ENCODE measurements at places on chromosomes 6 and 20. TPM values are rescaled to one million over a fixed set of nuclear protein-coding genes. Genes with fewer than 3 reads are reported as not detected.

GRCh38 chr6:25334793-25335192, 55.6 kb downstream of the CARMIL1 start:
- no peaks in the 10 kb centered on the region for H3K36me3 ChIP-seq
- no peaks in the 10 kb centered on the region for H3K27me3 ChIP-seq
- no peak overlapping the region for H3K4me3 ChIP-seq
- no peak for DNase-seq

The LY86 gene
- total RNA-seq, result 0.55 TPM

- no peaks in the 10 kb centered on the region for H3K4me1 ChIP-seq
- no peaks in the 10 kb centered on the region for H3K36me3 ChIP-seq
- no peak overlapping the region for H3K27ac ChIP-seq
- no peak overlapping the region for H3K4me3 ChIP-seq
Observed at GRCh38 chr20:59828125-59829053, 105.0 kb downstream of the SYCP2 start.

The GCNT2 gene
- 13.2 TPM for total RNA-seq

The MCHR2 gene
- total RNA-seq, result not detected

The BPIFB6 gene
- total RNA-seq, result not detected

The XKR7 gene
- total RNA-seq, result not detected

GRCh38 chr6:22925920-22926789, 356.8 kb downstream of the HDGFL1 start:
- H3K27me3 ChIP-seq, result no peaks in the 10 kb centered on the region
- no peak overlapping the region for H3K4me3 ChIP-seq
- no peaks in the 10 kb centered on the region for H3K36me3 ChIP-seq
- DNase-seq, result no peak

DNA sequence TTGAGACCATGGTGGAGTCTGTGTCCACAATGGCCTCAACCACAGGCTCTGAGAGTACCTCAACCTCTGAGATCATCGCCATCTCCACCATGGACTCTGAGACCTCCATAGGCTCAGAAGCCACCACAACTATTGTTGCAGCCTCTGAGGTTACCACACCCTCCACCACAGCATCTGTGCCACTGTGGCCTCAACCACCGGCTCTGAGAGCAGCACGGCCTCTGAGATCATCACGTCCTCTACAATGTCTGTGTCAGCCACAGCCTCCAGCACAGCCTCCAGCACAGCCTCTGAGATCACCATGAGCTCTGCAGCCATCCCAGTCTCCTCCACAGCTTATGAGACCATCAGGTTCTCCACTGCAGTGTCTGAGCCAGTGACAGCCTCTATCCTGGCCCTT, 19.4 kb upstream of the MUC21 start:
- H3K4me1 ChIP-seq, result no peaks in the 10 kb centered on the region
- no peak for DNase-seq
- no peaks in the 10 kb centered on the region for H3K36me3 ChIP-seq
- no peak overlapping the region for H3K27ac ChIP-seq

DNA sequence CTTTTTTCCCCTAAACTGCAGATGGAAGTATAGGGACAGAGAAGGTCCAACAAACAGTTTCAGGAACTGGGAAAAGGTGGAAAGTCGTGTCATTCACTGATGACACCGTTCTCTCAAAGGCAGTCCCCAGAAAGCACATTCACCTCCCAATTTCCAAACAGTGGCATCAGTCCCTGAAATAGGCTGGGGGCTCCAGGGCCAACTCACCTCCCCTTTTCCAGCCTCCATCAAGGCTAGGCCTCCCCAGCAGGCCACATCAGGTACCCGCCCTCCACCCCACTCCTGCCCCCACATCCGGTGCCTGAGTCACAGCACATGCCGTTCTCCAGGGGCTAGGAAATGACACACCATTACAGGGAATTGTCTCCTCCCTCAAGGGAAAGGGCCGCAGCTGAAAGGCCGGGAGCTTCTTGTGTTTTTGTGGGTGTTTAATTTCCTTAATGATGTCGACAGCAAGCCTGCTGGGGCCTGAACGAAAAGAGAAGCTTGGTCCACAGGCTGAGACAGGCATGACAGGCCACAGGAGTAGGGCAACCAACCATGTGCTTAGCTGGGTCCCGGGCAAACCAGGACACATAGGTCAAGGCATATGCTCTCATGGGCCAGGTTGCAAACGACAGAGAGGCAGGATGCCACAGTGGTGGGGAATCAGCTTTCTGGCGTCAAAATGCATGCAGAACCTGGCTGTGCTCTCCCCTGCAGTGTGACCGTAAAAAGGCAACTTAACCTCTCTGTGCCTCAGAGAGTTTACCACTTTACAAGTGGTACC, 39.2 kb downstream of the ZMYND8 start:
- peaks cover under 1% of the 10 kb centered on the region for H3K36me3 ChIP-seq
- H3K4me3 ChIP-seq, result peak overlapping the region; percentile 58
- no peaks in the 10 kb centered on the region for H3K27me3 ChIP-seq
- peaks cover 64% of the 10 kb centered on the region for H3K4me1 ChIP-seq
- DNase-seq, result peak; percentile 90
- peak overlapping the region; percentile 96 for H3K27ac ChIP-seq

The UBD gene
- total RNA-seq, result 0.26 TPM

The POU5F1 gene
- total RNA-seq, result 0.34 TPM

GRCh38 chr20:1897965-1898464, 2.8 kb downstream of the SIRPA start:
- H3K27me3 ChIP-seq, result no peaks in the 10 kb centered on the region
- peak overlapping the region; percentile 60 for H3K27ac ChIP-seq
- peaks cover 4% of the 10 kb centered on the region for H3K36me3 ChIP-seq
- DNase-seq, result no peak
- no peak overlapping the region for H3K4me3 ChIP-seq

- no peak overlapping the region for H3K27ac ChIP-seq
- no peaks in the 10 kb centered on the region for H3K36me3 ChIP-seq
- H3K27me3 ChIP-seq, result no peaks in the 10 kb centered on the region
- H3K4me3 ChIP-seq, result no peak overlapping the region
Observed at GRCh38 chr6:54307439-54307910, 766 bp upstream of the TINAG start.

GRCh38 chr6:24910331-24910960, 25.3 kb downstream of the RIPOR2 start:
- H3K27ac ChIP-seq, result peak overlapping the region; percentile 87
- no peaks in the 10 kb centered on the region for H3K36me3 ChIP-seq
- H3K4me1 ChIP-seq, result peaks cover 46% of the 10 kb centered on the region
- peak overlapping the region; percentile 82 for H3K4me3 ChIP-seq

The BMP6 gene
- total RNA-seq, result 4.9 TPM

- peaks cover 91% of the 10 kb centered on the region for H3K4me1 ChIP-seq
- no peak overlapping the region for H3K4me3 ChIP-seq
- H3K27me3 ChIP-seq, result no peaks in the 10 kb centered on the region
- no peaks in the 10 kb centered on the region for H3K36me3 ChIP-seq
- no peak for DNase-seq
Observed at GRCh38 chr6:13423252-13423651, 64.1 kb downstream of the GFOD1 start.

GRCh38 chr6:146957181-146958093, 246.8 kb upstream of the STXBP5 start:
- H3K36me3 ChIP-seq, result no peaks in the 10 kb centered on the region
- H3K27ac ChIP-seq, result no peak overlapping the region
- no peak overlapping the region for H3K4me3 ChIP-seq
- no peaks in the 10 kb centered on the region for H3K4me1 ChIP-seq
- DNase-seq, result no peak

GRCh38 chr20:60870040-60870439, 382.0 kb upstream of the CDH4 start:
- H3K4me3 ChIP-seq, result no peak overlapping the region
- no peaks in the 10 kb centered on the region for H3K4me1 ChIP-seq
- H3K27me3 ChIP-seq, result no peaks in the 10 kb centered on the region
- DNase-seq, result no peak

The PNISR gene
- 44.8 TPM for total RNA-seq

DNA sequence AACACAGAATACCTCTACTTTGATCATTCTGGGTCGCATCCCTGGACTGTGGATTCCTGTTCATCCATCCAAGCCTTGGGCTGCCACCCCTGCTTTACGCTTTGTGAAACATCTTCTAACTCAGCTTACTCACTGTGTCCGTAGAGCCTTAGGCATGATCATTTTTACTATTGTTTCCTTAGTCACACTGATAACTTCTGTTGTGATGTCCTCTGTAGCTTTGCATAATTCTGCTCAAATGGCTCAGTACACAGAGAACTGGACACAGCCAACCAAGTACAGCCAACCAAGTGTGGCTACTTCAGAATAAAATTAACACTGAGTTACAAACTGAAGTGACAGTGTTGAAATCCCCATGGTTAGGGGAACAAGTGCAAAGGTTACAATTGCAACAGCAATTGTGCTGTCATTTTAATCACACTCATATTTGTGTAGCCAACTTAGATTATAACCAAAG, 8.6 kb upstream of the FKBP1A start:
- no peak overlapping the region for H3K4me3 ChIP-seq
- H3K27ac ChIP-seq, result no peak overlapping the region
- DNase-seq, result no peak
- H3K36me3 ChIP-seq, result no peaks in the 10 kb centered on the region
- H3K27me3 ChIP-seq, result peaks cover 2% of the 10 kb centered on the region

DNA sequence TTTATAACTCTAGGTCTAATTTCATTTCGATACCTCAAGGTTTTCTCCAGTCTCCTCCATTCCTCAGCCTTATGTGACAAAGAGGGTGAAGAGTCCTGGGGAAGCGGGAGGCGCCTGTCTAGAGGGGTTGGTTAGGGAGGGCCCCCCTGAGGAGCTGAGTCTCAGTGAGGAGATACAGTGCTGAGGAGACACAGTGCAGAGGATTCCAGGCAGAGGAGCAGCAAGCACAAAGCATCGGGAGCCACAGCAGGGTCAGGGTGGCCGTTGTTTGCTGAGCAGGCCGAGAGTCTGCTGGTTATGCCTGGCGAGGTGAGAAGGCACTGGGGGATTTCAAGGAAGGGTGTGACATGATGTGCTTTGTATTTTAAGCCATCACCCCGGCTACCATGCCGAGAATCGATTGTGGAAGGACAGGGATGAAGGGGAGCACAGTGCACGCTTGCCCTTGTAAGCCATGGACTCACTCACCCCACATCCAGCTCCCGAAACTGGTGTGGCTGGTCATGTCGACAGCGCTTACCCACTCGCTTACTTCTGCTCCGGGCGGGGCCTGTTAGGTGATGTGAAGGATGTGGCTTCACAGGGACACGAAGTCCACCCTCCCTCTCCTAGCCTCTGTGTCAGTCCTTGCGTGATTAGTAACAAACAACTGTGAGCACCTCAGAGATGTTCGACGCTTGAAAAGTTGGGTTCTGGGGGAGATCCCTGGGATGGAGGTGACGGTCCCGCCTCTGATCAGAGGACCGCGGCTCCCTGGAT, 30.2 kb downstream of the FAM50B start:
- no peaks in the 10 kb centered on the region for H3K36me3 ChIP-seq
- no peak for DNase-seq
- H3K4me1 ChIP-seq, result peaks cover 3% of the 10 kb centered on the region
- no peaks in the 10 kb centered on the region for H3K27me3 ChIP-seq

GRCh38 chr20:15065794-15066193, 728.4 kb upstream of the FLRT3 start:
- no peaks in the 10 kb centered on the region for H3K27me3 ChIP-seq
- H3K36me3 ChIP-seq, result no peaks in the 10 kb centered on the region
- H3K4me1 ChIP-seq, result no peaks in the 10 kb centered on the region
- no peak overlapping the region for H3K27ac ChIP-seq

- no peak overlapping the region for H3K27ac ChIP-seq
- H3K36me3 ChIP-seq, result no peaks in the 10 kb centered on the region
- DNase-seq, result no peak
- H3K27me3 ChIP-seq, result no peaks in the 10 kb centered on the region
- H3K4me1 ChIP-seq, result no peaks in the 10 kb centered on the region
Observed at GRCh38 chr6:69693762-69694161, 103.0 kb downstream of the LMBRD1 start.

DNA sequence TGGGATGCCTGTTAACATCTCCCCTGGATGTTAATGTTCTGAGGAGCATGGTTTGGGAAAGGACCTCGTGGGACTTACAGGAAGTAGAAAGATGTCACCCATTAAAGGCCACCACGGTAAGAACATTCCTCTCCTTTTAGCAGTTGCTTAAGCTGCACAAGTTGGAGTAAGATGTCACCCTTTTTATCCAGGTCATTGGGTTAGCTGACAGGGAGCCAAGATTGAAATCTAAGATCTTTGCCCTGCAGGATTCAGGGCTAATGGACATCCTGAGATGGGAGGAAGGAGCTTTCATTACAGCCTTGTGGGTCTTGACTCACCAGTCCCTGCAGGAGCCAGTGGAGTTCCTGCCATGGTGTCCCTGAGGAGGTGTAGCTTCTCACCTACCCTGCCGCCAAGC, 22.1 kb downstream of the PABPC1L start:
- no peak overlapping the region for H3K4me3 ChIP-seq
- DNase-seq, result no peak
- H3K36me3 ChIP-seq, result no peaks in the 10 kb centered on the region
- H3K4me1 ChIP-seq, result no peaks in the 10 kb centered on the region
- no peak overlapping the region for H3K27ac ChIP-seq
- H3K27me3 ChIP-seq, result no peaks in the 10 kb centered on the region

The DXO gene
- 9.5 TPM for total RNA-seq

GRCh38 chr6:169956580-169956979, 205.2 kb downstream of the ERMARD start:
- no peak for DNase-seq
- no peaks in the 10 kb centered on the region for H3K36me3 ChIP-seq
- no peak overlapping the region for H3K27ac ChIP-seq
- no peaks in the 10 kb centered on the region for H3K4me1 ChIP-seq
- no peak overlapping the region for H3K4me3 ChIP-seq

DNA sequence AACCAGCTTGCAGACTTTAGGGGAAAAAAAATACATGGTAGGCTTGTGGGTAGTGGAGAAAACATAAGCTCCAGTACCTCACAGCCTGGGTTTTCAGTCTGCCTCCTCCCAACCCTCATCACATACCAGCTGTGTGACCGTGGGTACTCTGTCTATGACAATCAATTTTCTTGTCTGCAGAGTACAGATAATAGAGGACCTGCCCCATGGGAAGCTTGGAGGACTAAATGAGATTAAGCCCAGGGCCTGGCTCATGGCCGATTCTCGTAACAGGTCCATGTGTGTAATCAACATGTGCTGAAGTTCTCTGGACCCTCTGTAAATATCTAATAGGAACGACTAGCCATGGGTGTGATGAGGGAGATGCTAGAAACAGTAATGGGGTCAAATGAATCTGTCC, 34.0 kb downstream of the NT5E start:
- H3K4me1 ChIP-seq, result no peaks in the 10 kb centered on the region
- no peaks in the 10 kb centered on the region for H3K27me3 ChIP-seq
- H3K4me3 ChIP-seq, result no peak overlapping the region
- no peaks in the 10 kb centered on the region for H3K36me3 ChIP-seq
- no peak for DNase-seq

DNA sequence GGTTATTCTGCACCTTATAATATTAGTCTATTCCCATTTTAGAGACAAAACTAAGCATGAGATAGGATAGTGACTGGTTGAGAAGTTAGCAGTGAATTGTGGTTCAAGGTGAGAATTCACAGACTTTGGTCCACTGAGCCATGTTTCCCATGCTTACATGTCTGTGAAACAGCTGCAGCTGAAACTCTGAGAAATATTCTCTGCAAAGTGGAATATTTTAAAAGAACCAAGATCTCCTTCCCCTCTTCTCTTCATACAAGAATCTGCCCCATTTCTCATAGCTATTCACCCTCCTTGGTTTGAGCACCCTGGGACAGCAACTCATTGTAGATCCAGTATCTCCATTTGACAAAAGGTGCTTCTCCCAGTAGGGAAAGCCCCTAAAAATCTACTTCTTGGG, 70.2 kb upstream of the TMEM170B start:
- no peak overlapping the region for H3K4me3 ChIP-seq
- H3K4me1 ChIP-seq, result no peaks in the 10 kb centered on the region
- DNase-seq, result no peak
- peaks cover 3% of the 10 kb centered on the region for H3K27me3 ChIP-seq
- no peak overlapping the region for H3K27ac ChIP-seq
- H3K36me3 ChIP-seq, result no peaks in the 10 kb centered on the region

Measured in psoas muscle (tissue), 8 donors.